LHCN-M2 (cell line): ENCODE measurements at places on chromosomes 3 and 15. TPM values are rescaled to one million over a fixed set of nuclear protein-coding genes. Genes with fewer than 3 reads are reported as not detected.

DNA sequence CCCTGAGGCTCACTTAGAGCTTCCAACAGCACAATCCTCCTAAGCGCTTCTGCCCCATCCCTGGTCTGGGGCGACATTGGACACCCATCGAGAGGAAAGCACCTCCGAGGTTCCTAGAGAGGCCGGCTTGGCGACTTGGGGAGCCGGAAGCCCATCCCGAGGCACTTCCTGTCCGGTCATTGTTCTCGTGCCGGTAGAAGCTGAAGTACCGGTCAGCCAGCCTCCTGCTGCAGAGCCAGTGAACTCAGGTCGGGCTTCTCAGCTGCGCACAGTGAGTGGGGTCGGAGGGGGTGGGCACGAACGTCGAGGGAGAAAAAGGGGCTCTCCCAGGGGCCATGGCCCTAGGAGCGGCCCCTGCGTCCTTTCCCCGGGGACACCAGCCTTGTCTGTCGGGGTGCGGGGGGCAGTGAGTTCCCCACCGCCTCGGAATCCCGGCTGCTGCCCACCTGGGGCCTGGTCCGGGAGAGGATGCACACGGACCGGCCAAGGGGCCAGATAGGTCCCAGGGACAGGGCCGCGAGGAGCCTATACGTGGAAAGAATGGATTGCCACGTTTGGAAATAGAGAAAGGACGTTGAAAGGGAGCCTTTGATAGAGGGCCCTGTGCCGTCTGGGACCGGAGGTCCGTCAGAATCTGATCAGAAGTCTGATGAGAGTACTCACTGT is at the start of gene ZNF35:
TSS of gene ZNF35 (plus strand) at position 169 of the 666 bp plus-strand sequence. CDS start 2,336 bp downstream, outside the sequence.
- peak; percentile 88 for DNase-seq

DNA sequence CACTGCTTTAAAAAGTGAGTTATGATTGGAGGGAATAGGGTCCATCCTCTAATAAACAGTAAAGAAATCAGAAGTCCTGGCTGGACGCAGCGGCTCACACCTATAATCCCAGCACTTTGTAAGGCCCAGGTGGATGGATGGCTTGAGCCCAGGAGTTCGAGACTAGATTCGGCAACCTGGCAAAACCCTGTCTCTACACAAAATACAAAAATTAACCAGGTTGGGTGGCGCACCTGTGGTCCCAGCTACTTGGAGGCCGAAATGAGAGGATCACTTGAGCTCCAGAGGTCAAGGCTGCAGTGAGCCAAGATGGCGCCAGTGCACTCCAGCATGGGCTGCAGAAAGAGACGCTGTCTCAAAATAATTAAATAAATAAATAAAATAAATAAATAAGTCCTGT is 171.2 kb downstream of the POTEB3 start:
- no peak for DNase-seq

GRCh38 chr15:63677778-63678177 is 80.6 kb downstream of the FBXL22 start:
- DNase-seq: no peak

DNA sequence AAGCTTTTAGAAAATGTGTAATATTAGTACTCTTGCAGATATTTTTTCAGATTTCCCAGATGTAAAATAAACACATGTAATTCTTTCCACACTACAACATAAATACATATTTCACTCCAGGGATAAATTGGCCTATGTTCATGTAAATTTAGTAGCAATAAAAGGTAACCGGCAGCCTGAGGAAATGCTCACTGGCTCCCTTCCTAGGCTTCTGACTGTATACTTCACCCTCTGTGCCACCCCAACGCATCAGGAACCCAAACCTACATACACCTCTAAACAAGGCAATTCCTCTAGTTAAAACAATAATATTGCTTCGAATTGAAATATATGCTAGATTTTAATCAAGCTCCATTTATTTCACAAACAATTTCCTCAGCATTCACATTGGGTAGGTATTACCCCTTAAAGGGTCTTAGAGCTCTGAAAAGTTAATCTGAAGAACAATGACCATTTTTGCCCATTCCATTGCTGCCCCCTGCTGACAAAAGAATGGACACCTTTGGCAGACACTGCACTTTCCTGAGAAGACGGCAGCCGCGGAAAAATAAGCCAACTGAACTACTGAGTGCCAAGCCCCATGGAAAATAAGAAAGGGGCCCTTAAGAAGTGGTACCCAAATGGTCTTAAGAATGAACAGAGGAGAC is 212.5 kb downstream of the OSBPL10 start:
- peak; percentile 46 for DNase-seq

GRCh38 chr3:67875858-67876257 is 221.4 kb upstream of the SUCLG2 start:
- DNase-seq: peak; percentile 48

DNA sequence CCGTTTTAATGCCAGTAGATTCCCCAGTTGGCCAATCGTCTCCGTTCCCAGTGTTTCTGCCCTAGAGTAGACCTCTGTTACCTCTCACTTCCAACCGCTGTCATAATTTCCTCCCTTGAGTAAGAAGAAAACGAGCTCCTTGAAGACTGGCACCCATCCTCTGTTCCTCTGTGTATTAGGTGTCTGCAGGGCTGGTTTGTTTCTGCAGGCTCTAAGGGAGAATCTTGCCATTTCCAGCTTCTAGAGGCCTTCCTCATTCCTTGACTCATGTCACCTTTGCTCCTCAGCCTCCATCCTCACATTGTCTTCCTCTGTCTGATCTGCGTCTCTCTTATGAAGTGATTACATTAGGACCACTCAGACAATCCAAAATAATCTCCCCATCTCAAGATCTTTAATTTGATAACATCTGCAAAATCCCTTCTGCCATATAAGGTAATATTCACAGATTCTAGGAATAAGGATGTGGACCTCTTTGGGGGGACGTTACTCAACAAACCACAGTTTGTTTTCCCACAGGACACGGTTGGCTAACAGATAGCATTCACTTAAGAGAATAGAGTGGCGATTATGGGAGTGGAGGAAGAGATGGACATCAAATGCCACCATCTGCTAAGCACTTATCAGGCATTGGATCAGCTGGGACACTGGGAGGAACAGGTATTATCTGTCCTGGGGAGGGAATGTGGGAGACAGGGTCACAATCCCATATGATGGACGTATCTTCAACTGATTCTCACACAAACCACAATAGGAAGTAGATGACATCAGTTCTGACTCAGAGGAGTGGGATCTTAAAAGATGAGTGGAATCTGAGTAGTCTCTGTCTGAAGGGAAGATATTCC is 17.1 kb downstream of the ARHGAP31 start:
- DNase-seq: peak; percentile 82

DNA sequence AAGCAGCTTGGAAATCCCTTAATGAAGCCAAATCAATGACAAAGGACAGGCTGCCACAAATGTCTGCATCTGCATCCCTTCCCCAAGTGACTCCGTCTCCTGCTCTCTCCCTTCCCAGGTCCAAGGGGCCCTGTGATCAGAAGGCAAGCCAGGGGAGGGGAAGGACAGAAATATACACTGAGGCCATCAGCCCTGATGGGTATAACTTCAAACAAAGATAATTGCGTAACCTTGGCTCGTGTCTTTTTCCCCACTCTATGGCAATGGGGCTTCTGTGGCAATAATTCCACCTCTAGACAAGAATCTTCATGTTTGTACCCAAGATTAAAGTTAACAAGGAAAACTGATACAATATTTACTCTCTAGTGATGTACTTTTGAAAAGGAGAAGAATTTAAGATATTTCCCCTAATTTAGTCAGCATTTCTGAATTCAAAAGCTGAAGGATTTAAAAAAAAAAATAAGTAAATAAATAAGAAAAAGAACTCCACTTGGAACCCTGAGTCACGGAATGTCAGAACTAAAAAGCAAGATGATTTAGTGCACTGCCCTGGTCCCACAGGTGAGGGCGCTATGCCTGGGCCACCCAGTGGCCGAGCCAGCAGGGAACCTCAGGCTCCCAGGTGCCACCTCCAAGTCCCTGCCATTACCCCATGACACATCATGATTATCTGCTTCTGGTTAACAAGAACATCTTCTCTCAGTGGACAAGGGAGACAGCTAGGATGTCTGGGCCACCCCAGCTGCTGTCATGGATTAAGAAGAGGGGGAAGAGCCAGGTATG is 154.5 kb downstream of the STT3B start:
- DNase-seq: no peak

DNA sequence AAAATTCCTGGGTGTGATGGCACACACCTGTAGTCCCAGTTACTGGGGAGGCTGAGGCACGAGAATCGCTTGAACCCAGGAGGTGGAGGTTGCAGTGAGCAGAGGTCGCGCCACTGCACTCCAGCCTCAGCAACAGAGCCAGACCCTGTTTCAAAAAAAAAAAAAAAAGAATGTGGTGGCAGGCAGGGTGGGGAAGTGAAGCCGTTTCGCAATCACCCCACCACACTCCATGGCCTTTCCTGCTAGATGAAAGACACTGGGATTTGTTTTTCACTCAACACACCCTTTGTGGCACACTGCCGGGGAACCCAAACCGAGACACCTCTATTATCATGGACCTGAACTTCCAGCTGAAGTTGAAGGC is 172.4 kb upstream of the IQSEC1 start:
- no peak for DNase-seq

- no peak for DNase-seq
These were observed 2.9 kb downstream of the FMN1 start for GRCh38 chr15:33191591-33191990.

- no peak for DNase-seq
These were observed 638 bp upstream of the TBC1D5 start for GRCh38 chr3:17742880-17743657.

DNA sequence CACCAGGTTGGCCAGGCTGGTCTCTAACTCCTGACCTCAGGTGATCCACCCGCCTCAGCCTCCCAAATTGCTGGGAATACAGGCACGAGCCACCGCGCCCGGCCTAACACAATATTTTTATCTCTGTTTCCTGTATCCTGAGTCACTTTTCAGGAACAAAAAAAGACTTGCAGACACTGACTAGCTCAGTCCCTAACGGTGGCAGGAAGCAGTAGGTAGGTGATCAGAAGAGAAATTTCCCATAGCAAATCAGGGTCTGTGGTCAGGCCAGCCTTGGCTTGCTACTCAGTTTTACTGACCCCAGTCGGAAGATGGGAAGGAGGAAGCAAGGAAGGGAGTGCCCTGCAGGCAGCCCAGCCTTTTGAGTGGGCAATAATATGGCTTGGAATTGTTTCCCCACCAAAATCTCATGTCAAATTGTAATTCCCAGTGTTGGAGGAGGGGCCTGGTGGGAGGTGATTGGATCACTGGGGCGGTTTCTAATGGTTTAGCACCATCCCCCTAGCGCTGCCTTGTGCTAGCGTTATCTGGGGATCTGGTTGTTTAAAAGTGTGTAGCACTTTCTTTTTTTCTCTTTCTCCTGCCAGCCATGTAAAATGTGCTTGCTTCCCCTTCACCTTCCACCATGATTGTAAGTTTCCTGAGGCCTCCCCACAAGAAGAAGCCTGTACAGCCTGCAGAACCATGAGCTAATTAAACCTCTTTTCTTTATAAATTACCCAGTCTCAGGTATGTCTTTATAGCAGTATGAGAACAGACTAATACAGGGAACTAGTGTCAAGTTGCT is 19.5 kb upstream of the CDCP1 start:
- DNase-seq: no peak

Gene BUB1B
- total RNA-seq: 63.2 and 72.7 TPM in 2 replicates

Gene TGM4
- total RNA-seq: 0.06 and 0.13 TPM in 2 replicates

Gene SLC9C1
- not detected in 2 replicates for total RNA-seq

Gene TRH
- total RNA-seq: not detected in 2 replicates

Gene UTS2B
- 0.26 and 0.57 TPM in 2 replicates for total RNA-seq

Gene HYAL1
- total RNA-seq: 0.23 and 0.32 TPM in 2 replicates
